RPMI7951 (cell line): ENCODE measurements at places on chromosomes 4 and X. TPM values are rescaled to one million over a fixed set of nuclear protein-coding genes. Genes with fewer than 3 reads are reported as not detected.
A peak's percentile ranks its signal among the peaks of the same experiment; 100 is the strongest.

Gene EFNB1
- 10.1 and 15.1 TPM in 2 replicates for total RNA-seq

Gene UBQLN2
- total RNA-seq = 14.8 and 15.3 TPM in 2 replicates

Gene ARMCX2
- 18.0 and 27.3 TPM in 2 replicates for total RNA-seq

Gene TMPRSS11F
- total RNA-seq = 0.10 TPM in 1 of 2 replicates, not detected in the other

Gene TRPC3
- not detected in 2 replicates for total RNA-seq

Gene CCDC149
- total RNA-seq = 4.1 and 4.3 TPM in 2 replicates

Gene NDUFC1
- total RNA-seq = 78.8 and 84.2 TPM in 2 replicates

Gene NAT8L
- 0.10 TPM in 1 of 2 replicates, not detected in the other for total RNA-seq

- no peak for DNase-seq
These were observed 163.9 kb downstream of the RBM46 start for GRCh38 chr4:154944996-154945395.

DNA sequence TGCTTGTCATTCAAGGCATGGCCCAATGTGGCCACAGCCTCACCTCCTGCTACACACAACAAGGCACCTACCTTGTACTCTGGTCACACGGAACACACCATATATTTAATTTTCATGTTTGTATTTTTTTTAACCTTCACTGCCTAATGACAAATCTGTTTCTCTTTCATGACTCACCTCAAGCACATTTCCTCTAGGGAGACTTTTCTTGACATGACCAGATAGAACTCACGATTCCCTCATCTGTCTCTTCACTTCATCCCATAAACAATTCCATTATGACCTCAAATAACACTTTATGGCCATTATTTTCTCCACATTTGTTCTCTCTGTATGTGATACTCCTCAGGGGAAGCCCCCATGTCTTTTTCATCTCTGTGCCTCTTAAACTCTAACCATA lies 11.1 kb downstream of the DRP2 start:
- DNase-seq = peak; percentile 7

- no peak for DNase-seq
These were observed 10.3 kb downstream of the HCFC1 start for GRCh38 chrX:153961292-153961691.

GRCh38 chr4:117660668-117661067 lies 373.6 kb upstream of the NDST3 start:
- no peak for DNase-seq

DNA sequence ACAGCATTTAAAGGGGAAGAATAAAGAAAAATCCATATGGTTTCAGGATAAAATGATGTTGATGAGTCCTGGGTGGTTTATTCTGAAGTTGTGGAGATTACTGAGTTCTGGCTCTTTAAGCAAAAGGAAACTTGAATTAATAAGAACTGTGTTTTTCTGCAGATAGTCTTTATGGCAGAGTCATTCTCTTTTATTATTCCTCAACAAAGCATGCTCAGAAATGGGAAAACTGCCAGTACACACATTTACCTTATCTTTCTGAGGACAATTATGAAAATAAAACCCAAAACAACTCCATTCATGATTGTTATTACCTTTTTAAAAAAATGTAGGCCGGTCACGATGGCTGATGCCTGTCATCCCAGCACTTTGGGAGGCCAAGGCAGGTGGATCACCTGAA lies 58.5 kb downstream of the ADD1 start:
- DNase-seq = no peak

DNA sequence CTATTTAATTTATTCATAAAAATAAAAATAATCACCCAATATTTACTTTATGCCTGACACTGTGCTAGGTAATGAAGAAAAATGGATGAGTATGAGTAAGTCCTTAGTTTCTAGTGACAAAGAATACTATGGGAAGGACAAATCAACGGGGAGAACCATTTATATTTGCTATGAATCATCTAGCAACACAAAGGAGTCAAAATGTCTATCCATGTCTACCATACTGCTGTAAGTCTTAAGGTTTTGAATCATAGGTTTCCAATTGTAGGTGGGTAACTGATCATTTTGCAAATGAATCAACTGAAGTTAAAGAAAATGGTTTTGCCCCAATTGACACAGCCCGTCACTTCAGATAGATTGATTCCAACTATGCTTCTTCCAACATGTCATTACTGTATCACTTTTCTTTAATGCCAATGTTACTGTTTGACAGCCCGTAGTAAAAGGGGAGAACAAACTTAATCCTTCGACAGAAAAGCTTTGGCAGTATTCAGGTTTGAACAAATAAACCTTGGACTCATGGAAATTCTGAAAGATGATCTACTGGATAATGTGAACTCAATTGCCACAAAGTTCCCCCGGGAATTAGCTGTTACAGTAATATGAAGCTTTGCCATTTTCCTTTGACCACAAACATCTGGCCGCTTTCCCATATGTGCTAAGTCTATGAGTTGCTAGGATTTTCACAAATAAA lies 3.2 kb downstream of the TDO2 start:
- peak; percentile 96 for DNase-seq

- DNase-seq = peak; percentile 35
These were observed 200.4 kb downstream of the MAB21L2 start for GRCh38 chr4:150782311-150782710.

DNA sequence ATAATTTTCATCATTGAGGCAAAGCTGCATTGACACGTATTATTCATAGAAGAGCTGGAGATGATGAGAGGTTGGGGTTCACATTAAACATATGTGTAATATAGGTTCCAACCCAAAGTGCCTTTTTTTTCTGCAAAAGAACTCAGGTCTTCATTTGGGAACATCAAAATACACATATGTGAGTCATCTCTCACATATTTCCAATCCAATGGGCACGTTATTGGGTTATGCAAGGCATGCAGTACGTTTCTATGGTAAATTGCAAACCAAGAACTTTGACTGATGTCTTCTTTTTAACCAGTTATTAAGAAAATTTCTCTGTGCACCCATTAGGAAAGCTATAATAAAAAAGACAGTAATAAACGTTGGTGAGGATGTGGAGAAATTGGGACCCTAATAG lies 150.3 kb upstream of the FAM9B start:
- peak; percentile 56 for DNase-seq

DNA sequence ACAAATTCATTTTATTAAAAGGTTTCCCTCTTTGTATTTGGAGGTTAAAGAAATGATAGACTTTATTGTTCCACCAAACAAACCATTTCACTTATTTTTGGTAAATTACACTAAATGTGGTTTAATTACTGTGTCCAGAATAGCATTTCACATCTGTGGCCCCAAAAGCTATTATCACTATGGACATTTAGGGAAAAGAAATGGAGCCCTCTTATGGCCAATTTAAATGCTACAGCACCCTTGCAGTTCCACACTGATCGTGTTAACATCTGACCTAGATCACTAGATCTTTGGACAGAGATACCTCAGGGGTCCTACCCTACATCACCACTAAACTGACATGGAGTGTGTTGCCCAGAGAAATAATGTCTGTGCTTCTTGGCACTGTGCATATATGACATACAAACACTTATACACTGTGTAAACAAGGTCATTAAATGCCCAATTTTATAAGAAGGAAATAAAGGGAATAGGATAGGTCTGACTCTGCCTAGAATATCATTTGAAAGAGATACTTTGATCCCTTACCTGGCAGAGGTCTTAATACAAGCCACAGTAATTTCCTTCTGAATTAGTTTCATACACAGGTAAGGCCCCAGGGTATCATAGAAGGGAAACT lies 163.9 kb downstream of the KDR start:
- DNase-seq = peak; percentile 16

GRCh38 chr4:24686866-24687692 lies 102.7 kb upstream of the DHX15 start:
- DNase-seq = no peak

DNA sequence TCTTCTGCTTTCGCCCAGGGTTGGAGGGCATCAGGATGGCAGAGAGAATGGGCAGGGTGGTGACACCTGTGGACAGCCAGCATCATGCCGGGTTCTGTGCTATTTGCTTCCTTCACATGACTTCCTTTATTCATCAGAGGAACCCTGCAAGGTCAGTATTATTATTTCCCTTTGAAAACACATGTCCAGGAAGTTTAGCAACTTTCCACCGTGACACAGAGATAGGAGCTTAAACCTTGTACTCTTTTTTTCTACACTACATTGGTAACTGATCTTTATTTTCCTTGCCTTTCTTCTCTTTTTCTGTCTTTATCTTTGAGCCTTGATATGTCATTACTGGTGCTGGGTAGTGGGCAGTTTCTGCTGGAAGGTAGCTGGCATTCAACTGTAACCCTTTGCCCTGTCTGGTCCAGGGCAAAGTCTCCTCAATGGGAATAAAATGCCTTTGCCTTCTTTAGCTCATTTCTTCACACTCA lies 5.0 kb upstream of the MGST2 start:
- DNase-seq = no peak
